ENCODE measurements at places on chromosomes 1 and 21.

DNA sequence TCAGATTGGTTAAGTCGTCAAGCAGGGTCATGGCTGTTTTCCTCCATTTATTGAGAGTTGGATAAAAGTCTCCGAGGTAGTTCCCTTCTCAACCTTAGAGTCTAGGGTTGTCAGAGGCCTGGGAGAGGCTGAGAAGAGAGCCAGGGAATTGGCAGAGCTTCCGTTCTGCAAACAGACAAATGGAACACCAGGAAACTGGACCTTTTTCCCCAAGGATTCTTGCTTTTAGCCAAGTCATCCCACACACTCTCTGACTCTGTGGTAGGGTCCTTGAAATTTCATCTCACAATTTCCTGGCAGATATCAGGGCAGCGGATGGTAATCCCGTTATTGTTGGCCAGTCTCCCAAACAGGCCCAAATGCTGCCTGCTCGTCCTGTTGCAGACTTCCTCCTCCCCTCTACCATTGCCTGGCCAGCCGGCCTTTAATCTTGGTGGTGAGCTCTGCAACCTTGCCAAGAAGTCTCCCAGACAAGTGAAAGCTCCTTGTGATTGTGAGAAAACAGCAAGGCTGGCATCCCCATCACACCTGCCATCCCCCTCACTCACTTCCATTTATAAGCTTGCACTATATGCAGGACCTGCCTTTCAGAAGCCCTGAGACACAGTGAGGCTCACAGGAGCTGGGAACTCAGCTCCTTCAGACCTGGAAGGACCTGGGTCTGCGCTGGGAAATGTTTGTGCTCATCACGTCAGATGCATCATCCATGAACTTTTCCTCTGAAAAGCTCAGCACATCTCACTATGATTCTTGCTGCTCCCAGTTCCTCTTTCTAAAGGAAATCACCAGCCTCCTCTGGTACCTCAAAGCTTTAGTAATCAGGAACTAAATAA is 13.7 kb upstream of the SRP9 start:
- DNase-seq, result no peak

GRCh38 chr1:228180271-228180958 is 14.8 kb downstream of the IBA57 start:
- no peak for DNase-seq

DNA sequence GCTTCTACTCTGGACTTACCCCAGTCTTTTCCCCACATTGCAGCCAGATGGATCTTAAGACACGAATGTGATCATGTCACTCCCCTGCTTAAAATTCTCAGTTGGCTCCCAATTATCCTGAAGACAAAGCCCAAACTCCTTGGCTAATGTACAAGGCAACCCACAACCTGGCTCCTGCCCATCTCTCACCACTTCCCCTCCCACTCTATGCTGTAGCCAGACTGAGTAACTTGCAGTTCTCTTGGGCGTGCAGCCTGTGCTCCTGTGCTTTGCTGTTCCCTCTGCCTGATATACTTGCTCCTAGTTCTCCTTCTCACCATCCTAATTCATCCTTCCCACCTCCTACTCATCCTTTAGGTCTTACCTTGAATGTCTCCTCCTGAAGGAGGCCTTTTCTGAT is 56.2 kb downstream of the LGR6 start:
- no peak for DNase-seq

DNA sequence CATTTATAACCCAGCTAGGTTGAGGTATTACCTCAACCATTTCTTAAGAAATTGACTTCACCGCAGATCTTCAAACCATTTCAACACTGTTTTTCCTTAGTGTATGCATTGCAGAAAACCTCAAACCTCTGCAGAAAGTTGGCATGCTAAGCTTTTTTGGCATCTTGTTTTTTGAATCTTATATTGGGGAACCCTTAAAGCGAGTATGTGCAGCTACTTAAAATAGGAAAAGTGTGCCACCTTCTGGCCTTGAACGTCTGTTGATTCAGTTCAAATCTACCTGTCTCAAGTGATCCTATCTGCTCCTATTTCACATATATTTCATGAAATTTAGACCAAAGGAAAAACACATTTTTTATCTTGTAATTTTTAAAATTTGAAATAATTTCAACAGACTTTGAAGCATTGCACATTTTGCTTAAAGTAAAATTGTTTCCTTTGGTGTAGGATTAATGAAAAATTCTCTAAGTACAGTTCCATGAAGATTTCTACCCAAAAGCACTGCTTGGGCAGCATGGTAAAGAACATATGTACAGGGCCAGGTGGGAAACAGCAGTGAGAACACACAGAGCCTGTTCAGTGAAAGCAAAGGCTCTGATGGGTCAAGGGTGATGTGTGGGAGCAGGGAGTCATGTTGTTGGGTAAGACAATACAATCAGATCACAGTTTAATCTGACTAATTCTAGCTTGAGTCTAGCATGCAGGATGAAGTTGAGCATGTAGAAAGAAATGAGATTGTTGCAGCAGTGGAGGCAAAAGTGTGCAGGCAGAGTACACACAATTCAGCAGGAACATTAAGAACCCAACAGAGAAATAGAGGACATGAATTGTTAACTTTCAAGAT is 17.2 kb downstream of the HENMT1 start:
- DNase-seq, result peak; percentile 53

GRCh38 chr1:216390956-216391355 is 32.3 kb downstream of the USH2A start:
- DNase-seq, result no peak

GRCh38 chr1:12475530-12475934 is 142.5 kb downstream of the DHRS3 start:
- DNase-seq, result no peak

DNA sequence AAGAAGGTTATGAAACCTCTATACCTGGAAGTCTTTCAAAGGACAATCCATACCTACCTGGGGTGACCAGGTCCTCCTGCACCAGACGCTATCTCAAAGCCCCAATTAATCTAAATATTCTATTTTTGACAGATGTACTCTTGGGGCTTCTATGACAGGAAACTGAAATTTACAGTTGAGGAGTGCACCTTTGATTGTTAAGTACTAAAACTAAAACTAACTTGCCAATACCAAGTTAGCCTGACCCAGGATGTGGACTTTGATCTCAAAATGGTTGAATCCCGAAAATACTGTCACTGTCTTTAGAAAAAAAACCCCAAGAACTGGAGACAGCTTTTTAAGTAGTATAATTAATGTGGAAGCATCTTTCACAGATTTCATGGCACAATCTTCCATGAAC is 162.4 kb downstream of the TTLL7 start:
- DNase-seq, result no peak

DNA sequence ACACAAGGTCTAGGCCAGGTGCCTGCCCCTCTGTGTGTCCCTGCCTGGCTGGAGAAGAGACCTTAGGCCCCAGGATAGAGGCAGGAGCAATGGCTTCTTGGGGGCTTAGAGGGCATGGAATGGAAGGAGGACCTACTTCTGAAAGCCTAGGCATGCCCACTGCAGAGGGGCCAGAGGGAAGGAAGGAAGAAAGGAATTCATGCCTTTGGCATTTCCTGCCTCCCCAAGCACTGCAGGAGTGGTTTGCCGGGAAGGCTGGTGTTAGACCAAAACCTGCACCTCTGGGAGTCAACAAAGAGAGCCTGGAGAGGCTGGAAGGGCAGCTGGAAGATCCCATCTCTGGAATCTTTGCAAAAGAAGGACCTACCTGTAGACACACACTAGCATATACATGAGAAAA is 50.7 kb upstream of the KCNE2 start:
- DNase-seq, result no peak

- DNase-seq, result no peak
Measured at GRCh38 chr1:934991-935750, 11.4 kb downstream of the SAMD11 start.

DNA sequence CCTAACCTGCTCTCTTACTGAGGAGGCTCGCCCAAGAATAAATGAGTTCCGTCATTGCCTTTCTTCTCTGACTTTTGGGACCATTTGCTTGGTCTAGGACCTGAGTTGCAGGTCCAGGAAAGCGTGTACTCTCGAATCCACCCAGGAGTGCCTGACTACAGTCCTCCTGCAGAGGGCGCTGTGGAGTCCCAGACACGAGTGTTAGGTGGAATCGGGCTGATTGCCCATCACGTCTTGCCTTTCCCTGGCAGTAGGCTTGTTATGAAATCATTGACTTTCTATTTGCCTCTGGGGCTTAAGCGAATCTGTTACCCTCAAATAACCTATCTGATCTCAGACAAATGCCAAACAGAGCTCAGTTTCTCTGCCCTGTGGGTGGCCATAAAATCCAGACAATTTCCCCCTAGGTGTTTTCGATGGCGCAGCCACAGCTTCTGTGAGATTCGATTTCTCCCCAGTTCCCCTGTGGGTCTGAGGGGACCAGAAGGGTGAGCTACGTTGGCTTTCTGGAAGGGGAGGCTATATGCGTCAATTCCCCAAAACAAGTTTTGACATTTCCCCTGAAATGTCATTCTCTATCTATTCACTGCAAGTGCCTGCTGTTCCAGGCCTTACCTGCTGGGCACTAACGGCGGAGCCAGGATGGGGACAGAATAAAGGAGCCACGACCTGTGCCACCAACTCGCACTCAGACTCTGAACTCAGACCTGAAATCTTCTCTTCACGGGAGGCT is at the start of gene IL20:
IL20 (plus strand) TSS at position 685 of the 733 bp plus-strand sequence. CDS start 230 bp downstream, outside the sequence.
- DNase-seq, result peak; percentile 21

- no peak for DNase-seq
Measured at GRCh38 chr1:26791626-26792025, 3.9 kb downstream of the PIGV start.

DNA sequence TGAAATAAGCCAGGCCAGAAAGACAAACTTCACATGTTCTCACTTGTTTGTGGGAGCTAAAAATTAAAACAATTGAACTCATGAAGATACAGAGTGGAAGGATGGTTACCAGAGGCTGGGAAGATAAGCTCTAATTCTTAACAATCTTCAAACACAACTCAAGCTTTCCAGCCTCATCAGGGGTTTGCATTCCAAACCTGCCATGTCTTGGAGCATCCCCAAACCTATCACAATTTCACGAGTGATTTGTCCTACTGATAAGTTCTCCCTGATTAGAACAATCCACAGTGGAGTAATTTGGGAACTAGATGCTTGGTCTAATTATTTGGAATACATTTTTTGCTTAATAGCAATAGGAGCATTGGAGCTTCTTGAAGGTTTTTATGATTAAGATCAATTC is 418.5 kb upstream of the PKN2 start:
- DNase-seq, result no peak

DNA sequence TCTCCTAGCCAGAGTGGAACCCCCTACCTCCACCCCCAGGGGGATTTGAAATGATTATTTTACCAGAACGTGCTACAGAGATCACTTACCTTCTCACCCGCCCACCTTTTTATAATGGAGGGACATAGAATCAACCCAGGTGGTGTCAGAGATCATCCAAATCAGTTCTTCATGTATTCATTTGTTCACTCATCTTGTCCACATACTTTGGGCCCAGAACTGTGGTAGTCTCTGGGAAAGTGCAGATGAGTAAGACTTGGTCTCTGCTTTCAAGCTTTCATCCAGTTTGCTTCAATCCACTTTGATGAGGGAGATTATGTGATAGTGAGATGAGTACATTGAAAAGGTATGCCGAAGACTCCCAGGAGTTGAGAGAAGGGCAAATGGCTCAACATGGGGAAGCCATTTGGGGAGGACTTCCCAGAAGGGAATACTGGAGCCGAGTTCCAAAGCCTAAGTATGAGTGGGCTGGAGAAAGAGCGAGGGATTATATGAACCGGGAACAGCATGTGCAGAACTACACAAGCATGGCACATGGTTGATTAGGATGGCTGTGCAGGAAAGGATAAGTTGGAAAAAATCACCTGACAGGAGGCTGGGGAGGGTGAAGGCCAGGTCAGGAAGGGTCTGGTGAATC is 1.9 kb downstream of the FGGY start:
- no peak for DNase-seq

- DNase-seq, result no peak
Measured at GRCh38 chr1:180598333-180598974, 33.4 kb upstream of the XPR1 start.

- no peak for DNase-seq
Measured at GRCh38 chr1:238982736-238983135, 403.6 kb upstream of the CHRM3 start.

- no peak for DNase-seq
Measured at GRCh38 chr1:31043631-31044030, 21.9 kb downstream of the PUM1 start.

- no peak for DNase-seq
Measured at GRCh38 chr1:174274452-174274851, 115.1 kb downstream of the RABGAP1L start.

- DNase-seq, result no peak
Measured at GRCh38 chr21:16942703-16943102, 570.1 kb upstream of the CXADR start.

DNA sequence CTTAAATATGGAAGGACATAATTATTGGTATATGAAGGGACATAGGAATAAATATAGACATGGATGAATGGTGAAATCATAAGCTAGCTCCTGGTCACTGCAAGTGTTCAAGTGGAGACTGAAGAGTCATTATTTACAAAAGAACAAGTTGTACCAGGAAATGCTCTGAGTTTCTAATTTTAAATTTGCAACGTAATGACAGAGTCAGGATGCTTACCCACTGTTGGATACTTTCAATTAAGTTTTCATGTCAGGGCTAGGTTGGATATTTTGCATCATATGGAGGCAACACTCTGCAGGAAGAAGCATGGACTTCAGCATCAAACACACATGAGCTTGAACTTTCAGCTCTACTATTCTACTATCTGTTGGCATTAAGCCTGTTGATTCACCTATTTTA is 499.6 kb upstream of the C1orf87 start:
- no peak for DNase-seq

- no peak for DNase-seq
Measured at GRCh38 chr1:34645109-34645688, 109.6 kb upstream of the GJB5 start.

DNA sequence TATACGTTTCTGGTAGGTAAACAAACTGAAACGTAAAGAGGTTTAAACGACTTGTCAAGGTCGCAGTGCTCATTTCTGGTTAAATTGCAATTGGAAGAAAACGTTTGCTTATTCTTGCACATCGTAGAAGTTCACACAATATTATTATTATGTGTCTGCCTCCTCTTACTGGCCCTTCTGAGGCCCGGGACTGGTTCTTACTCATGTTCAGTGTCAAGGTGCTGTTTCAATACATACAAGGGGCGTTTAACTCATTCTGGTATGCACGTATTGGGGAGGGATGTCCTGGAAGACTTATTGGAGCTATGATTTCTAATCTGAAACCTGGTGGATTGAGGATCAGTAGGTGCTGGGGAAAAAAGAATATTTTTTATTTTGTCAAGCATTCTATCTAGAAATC is 932 bp downstream of the RPF1 start:
- no peak for DNase-seq

GRCh38 chr1:118151312-118151937 is 33.6 kb downstream of the SPAG17 start:
- peak; percentile 25 for DNase-seq

DNA sequence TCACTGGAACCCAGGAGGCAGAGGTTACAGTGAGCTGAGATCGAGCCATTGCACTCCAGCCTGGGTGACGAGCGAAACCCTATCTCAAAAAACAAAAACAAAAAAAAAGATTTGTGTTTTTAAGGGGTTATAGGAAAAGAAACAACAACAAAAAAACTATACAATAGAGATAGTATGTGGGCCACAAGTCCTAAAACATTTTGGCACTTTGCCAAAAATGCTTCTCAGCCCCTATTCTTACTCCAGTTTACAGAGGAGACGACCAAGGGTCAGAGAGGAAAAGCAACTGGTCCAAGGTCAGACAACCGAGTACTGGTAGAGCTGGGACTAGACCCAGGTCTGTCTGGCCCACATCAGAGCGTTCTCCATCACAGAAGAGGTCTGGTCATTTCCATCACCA is 3.0 kb downstream of the FBXO44 start:
- no peak for DNase-seq

Measured in midbrain (tissue), 1 donor.